Stimulated activated CD4-positive, alpha-beta T cell treated with anti-CD3 and anti-CD28 coated beads, Interleukin-1b, Interleukin-23, amount 100 ng/mL, for 1 hour (primary cell): ENCODE measurements at places on chromosomes 5 and 9.

GRCh38 chr9:128094166-128094949 lies 26.3 kb downstream of the SLC25A25 start:
- DNase-seq, result peak; percentile 21

- DNase-seq, result no peak
Observed at GRCh38 chr5:176389135-176390123, 878 bp downstream of the HIGD2A start.

DNA sequence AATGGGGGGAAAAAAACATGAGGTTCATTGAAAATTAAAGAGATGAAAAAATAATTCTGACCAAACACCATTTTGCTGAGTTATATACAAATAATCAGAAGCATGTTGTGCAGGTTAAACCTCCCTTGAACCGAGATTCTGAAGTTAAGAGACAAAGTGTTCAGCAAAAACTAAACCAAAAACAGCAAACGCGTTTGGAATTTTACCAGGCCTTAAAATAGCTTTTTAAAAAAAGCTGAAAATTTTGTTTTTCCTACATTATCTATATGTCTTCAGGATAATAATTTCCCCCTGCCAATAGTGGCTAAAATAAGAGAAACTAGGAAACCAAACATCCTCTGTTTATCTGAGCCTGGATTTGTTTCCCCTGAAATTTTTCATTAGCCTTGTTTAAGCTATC lies 191.7 kb upstream of the DAPK1 start:
- no peak for DNase-seq

DNA sequence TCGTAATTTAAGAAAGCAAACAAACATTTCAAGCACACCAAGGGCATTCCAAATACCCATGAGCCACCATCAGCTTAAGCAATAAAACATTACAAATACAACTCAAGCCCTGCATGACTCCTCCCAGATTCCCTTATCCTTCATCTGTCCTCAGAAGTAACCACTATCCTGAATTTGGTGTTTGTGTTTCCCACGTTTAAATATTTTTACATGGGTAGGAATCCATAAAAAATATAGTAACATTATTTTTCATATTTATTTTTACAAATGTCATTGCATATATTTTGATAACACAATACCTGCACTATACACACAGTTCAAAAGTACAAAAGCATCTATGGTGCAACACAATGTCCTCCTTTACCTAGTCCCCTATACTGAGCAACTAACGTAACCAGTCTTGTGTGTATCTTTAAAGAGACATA lies 6.4 kb downstream of the PRKAA1 start:
- DNase-seq, result no peak

- no peak for DNase-seq
Observed at GRCh38 chr5:14753947-14754346, 89.4 kb downstream of the OTULIN start.

DNA sequence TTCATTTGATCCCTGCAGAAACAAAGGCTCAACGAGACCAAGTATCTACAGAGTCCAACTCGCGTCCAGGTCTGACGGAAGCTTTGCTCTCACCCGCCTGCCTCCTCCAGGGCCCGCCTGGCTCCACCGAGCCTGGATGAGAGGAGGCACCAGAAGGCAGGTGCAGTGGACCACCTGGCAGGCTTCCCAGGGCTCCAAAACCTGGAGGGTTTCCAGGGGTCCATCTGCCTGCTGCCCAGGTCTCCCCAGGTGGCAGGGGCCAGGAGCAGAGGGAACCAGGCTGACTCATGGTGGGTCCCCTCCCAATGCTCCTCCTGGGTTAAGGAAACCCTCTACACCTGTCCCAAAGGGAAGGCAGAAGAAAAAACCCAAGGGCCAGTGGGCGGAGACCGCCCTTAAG lies 59.5 kb downstream of the VAV2 start:
- DNase-seq, result no peak

- no peak for DNase-seq
Observed at GRCh38 chr9:99262949-99263418, 40.9 kb downstream of the SEC61B start.

GRCh38 chr5:144122641-144123040 lies 47.8 kb downstream of the YIPF5 start:
- no peak for DNase-seq

- no peak for DNase-seq
Observed at GRCh38 chr5:133110709-133111108, 58.9 kb downstream of the HSPA4 start.

DNA sequence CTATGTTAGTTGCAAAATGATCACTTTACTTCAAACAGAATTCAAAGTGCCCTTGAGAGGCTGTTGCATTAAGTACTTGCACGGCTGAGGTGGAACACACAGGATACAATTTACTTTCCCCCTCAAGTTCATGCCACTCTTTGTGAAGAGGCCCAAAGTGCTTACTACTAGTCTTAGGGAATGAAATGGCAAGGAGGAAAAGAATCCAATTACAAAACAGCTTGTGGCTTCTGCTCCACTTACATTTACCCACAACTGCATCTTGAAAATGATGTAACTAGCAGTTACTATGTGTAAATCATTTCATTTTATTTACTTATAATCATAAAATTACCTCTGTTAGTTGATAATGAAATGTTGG lies 14.6 kb downstream of the FOXD1 start:
- DNase-seq, result no peak

GRCh38 chr9:17519761-17520160 lies 59.1 kb upstream of the SH3GL2 start:
- no peak for DNase-seq

DNA sequence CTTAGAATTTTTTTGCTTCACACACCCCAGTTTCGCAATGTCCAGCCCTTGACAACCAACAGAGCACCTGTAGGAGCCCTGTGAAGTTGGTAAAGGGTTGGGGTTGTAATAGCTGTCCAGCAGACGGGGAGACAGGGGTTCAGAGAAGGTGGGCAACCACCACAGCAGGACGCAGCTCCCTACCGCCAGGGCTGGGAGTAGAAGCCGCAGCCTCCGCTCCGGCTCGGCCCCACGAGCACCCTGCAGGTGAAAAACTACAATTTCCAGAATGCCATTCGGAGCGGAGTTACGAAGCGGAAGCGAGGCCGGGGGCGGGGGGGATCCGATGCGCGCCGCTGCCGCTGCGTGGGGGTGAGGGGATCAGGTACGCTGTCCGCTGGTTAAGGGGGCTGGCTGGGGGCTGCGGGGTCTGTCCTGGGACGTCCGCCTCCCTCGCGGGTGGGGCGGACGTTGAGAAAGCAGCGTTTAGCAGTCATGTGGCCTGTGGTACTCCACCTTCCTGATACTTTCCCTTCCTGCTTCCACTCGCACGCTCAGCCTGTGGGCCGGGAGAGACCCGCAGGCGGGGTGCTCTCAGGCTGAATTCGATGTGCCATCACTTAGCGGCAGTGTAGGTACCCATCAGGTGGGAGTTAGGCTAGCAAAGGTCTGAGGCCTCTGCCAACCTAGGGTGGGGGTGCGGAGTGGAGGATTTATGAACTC lies at the start of gene TRMT10B:
Gene TRMT10B, plus strand, starts transcription at position 317 of the 702 bp plus-strand sequence. CDS start 8,127 bp downstream, outside the sequence.
- peak; percentile 56 for DNase-seq

DNA sequence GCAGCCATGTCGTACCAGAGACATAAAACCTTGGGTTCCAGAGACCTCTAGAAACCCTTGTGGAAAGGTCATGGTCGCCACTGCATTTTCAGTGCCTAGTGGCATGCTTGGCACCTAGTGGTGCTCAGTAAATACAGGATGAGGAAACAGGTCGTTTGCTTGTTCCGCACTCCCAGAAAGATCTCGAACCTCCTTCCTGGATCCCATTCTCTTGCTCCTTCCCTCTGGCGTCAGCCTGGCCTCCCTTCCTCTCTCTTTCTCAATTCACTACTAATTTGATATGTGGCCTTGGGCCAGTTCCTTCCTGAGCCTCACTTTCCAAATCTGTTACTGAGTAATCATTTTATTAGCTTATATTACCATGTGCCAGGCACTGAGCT lies 4.4 kb downstream of the NDST1 start:
- no peak for DNase-seq

DNA sequence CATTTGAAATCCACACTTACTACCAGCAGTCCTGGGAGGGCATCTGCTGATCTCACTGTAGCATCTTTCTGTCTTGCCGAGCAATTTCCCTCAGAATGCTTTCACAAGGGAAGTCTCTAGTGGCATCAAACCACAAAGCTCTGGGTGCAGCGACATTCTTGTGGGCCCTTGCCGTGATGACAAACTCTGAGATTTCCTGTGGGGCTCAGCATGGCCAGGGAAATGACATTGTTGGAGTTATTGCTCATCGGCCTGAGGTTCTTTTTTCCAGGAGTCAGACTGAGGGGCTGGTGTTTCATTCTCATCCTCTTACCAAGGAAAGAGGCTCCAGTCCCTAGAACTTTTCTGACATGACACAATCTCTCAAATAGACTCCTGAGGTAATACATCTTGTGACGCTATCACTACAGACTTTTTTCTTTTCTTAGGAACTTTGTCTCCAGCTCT lies 51.4 kb downstream of the PFDN1 start:
- DNase-seq, result no peak

- no peak for DNase-seq
Observed at GRCh38 chr5:11777096-11777495, 127.2 kb downstream of the CTNND2 start.

GRCh38 chr5:58236498-58236897 lies 223.4 kb downstream of the PLK2 start:
- no peak for DNase-seq

DNA sequence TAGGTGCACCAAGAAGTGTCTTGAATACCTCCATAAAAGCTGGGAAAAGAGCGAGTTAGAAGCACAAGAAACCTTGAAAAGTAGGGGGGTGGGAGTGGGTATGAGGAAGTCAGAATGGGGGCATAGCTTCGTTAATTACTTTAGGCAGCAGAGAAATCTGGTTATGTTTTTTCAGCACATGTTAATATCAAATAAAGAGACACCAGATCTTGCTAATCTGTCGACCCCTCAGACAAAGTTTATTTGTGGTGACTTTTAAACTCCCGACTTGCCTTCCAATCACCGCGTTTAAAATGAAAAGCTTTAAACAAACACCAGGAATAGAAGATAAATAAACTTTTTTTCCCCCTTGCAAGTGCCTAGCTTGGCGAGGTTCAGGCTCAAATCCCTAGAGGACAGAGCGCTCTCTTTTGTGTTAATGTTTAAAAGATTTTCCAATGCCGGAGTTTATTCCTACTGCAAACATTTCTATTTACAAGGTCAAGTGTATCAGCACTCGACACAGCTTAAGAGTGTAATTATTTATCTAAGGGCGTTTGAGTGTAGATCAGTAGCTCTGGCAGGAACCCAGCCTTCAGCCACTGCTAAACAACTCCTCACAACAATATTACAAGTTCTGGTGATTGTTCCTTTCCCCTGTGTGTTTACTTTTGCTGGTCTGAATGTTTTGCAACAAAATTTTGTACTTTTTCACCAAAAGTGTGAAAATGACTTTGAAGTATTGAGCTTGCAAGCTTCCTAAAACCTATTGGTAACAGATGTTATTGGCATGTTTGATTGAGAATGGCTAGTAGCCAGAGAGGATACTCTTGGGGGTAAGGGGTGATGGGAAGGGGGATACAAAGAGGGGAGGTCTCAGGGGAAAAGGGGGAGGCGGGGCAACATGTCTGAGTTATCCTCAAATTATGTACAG lies 3.8 kb downstream of the GAS1 start:
- no peak for DNase-seq
